ENCODE measurements at places on chromosomes 16 and 17. TPM values are rescaled to one million over a fixed set of nuclear protein-coding genes. Genes with fewer than 3 reads are reported as not detected.

Gene ZNF385C
- not detected for total RNA-seq

Gene PRSS53
- 1.1 TPM for total RNA-seq

DNA sequence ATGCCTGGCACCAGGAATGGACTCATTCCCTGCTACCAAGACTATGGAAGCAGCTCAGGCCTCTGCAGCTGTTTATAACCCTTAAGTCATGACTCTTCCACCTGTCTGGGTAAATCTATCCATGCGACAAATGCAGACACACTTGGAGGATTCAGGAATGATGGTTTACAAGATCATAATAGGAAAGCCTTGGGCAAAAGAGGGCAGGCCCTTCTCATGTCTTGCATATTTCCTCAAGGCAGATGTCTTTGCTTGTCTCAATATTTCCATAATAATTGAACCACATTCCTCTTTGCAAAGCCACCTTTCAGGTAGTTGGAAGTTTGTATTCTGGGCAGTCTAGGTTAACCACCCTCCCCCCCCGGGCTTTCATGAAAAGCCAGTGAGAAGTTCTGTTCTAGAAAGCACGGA lies 884 bp upstream of the JPT1 start:
- peaks cover 52% of the 10 kb centered on the region for H3K4me1 ChIP-seq
- no peak for DNase-seq
- H3K36me3 ChIP-seq = peaks cover 10% of the 10 kb centered on the region

DNA sequence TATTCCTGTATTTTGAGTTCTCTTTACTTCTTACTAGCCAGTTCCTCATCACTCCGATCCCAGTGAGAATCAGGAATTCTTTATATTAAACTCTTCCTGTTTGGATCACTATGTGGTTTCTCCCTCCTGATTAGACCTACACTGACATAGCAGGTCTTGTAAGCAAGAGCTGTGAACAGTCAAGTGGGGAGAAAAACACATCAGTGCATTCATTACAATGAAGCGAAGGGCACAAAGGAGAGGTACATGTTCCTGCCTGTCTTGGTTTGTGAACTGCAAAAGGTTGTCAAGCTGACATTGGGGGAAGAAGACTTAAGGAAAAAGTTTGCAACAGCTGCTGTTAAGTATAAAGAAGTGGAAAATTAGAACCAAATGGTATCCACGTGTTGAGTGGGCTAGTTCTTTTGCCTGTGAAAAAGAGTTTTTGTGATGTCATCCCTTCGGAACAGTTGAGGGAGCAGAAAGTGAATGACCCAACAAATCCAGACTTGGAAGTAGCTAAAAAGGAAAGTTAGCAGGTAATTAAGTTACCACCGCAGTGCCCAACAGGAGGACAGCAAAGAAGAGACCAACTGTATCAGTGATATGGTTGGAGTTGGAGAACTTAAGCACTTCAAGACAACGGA lies 23.0 kb upstream of the TRIM25 start:
- DNase-seq = no peak
- H3K36me3 ChIP-seq = peaks cover 61% of the 10 kb centered on the region
- H3K4me3 ChIP-seq = no peak overlapping the region
- no peaks in the 10 kb centered on the region for H3K27me3 ChIP-seq
- H3K27ac ChIP-seq = peak overlapping the region; percentile 10

DNA sequence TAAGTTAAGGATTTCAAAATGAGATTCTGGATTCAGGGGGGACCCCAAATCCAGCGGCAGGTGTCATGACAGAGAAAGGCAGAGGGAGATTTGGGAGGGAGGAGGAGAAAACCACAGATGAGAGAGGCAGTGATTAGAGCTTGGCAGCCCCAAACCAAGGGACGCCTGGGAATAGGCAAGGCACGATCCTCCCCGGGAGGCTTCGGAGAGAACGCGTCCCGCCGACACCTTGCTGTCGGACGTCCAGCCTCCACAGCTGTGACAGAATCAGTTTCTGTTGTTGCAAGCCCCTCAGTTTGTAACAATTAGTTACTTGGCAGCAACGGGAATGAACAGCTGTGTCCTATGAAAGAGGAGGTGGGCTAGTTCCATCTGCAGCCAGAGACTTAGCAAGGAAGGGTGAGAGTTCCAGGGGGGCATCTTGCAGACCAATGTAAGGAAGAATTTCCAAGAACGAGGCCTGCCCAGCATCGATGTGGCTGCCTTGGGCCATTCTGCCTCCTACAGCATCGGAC lies 110.7 kb upstream of the SDK2 start:
- peaks cover 4% of the 10 kb centered on the region for H3K27me3 ChIP-seq
- H3K27ac ChIP-seq = no peak overlapping the region
- H3K4me1 ChIP-seq = no peaks in the 10 kb centered on the region
- H3K36me3 ChIP-seq = peaks cover 10% of the 10 kb centered on the region
- no peak for DNase-seq
- no peak overlapping the region for H3K4me3 ChIP-seq

DNA sequence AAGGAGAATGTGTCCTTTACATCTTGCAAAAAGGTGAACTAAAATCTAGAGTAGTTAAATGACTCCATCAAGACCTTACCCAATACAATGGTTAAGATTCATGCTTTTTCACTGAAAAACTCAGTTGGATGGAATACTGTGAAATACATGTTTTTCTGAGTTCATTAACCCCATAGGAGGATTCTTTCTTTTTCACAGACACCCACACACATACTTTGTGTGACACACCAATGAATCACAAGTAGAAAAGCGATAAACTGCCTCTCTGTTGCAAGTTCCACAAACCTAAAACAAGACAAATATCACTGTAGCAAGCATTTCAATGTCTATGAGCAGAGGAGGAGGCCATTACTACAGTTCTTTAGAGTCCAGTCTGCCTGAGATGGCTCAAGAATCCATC lies 258.8 kb upstream of the CDH5 start:
- 0 out of 2 replicates have a peak overlapping the region, but pooled peaks have one; percentile 0 for H3K4me3 ChIP-seq
- H3K36me3 ChIP-seq = no peaks in the 10 kb centered on the region
- peaks cover 22% of the 10 kb centered on the region for H3K4me1 ChIP-seq
- peak overlapping the region; percentile 43 for H3K27ac ChIP-seq

GRCh38 chr17:76594690-76595089 lies 9.0 kb upstream of the ST6GALNAC2 start:
- DNase-seq = no peak
- peaks cover 7% of the 10 kb centered on the region for H3K27me3 ChIP-seq
- H3K4me1 ChIP-seq = peaks cover 20% of the 10 kb centered on the region
- H3K4me3 ChIP-seq = no peak overlapping the region
- H3K36me3 ChIP-seq = no peaks in the 10 kb centered on the region

DNA sequence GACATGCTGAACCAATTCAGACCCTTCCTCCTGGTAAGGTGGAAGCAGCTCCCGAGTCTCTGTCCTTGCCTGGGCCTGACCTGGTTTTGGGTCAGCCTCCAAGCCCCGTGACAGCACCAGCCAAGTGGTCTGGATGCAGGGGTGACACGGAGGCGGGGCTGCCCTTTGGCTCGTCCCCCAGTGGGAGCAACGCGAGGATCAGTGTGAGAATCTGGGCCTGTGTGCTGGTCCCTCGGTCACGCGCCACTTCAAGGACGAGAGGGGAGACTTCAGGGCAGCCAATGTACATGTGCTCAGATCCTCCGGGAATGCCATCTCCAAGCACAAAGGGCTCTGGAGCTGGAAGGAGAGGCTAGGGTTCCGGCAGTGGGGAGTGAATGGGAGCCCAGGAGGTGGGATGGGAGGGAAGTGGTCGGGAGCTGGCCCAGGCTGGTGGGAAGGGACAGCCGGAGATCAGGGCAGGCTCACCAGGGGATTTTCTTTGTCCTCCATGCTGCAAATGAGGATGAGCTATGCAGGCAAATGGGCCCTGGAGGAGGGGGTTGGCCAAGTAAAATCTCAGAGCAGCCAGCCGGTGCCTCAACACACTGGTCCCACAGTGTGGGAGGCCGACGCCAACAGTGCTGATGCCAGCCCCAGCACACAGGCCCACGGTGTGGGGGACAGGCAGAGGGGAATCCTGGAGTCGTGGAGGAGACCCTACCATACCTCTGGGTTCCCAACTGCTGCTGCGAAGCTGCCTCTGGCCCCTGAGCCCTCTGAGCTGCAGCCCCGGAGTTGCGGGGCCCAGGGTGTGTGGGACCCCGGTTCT lies 4.2 kb upstream of the NDRG4 start:
- peak overlapping the region; percentile 96 for H3K27ac ChIP-seq
- peaks cover 12% of the 10 kb centered on the region for H3K27me3 ChIP-seq
- H3K4me1 ChIP-seq = peaks cover 22% of the 10 kb centered on the region
- no peaks in the 10 kb centered on the region for H3K36me3 ChIP-seq
- no peak for DNase-seq

- no peak overlapping the region for H3K27ac ChIP-seq
- DNase-seq = no peak
- H3K27me3 ChIP-seq = peaks cover 9% of the 10 kb centered on the region
- H3K4me3 ChIP-seq = no peak overlapping the region
- H3K4me1 ChIP-seq = no peaks in the 10 kb centered on the region
These were observed 47.6 kb upstream of the BRD7 start for GRCh38 chr16:50416388-50416787.
